KG1 (cell line): ENCODE measurements at places on chromosomes 11 and 22.

DNA sequence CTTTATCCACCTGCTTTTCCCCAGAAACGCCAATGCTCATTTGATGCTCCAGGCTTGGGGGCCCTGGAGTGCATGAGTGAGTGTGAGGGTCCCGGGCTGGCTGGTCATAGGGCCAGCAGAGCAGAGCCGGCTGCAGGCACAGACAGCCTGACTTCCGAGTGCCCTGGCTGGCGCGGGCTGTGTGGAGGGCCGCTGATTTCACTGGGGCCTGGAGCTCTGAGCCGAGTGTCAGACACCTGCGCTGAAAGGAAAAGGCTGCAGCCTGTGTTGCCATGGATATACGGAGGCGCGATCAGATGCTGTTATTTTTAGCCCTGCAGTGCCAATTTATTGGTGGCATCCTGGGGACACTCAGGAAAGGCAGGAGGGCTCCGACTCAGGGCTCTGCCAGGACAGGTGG lies 87.6 kb downstream of the ST3GAL4 start:
- no peak for DNase-seq

DNA sequence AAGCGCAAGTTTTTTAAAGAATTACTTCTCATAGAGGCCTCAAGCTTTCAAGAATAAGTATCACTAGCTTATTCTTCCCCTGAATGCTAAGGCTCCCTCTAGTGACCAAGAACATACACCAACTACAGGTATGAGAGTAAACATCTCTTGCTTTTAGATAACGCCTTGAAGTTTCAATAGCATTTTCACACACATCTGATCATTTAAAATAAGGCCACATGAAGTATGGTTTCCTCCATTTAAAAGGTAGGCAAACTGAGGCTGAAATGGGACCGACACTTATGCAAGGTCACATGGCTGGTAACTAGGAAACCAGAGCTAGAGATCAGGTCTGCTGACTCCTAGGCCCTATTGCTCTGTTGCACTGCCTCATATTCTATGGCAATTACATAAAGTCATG lies 66.5 kb downstream of the CCDC34 start:
- no peak for DNase-seq

DNA sequence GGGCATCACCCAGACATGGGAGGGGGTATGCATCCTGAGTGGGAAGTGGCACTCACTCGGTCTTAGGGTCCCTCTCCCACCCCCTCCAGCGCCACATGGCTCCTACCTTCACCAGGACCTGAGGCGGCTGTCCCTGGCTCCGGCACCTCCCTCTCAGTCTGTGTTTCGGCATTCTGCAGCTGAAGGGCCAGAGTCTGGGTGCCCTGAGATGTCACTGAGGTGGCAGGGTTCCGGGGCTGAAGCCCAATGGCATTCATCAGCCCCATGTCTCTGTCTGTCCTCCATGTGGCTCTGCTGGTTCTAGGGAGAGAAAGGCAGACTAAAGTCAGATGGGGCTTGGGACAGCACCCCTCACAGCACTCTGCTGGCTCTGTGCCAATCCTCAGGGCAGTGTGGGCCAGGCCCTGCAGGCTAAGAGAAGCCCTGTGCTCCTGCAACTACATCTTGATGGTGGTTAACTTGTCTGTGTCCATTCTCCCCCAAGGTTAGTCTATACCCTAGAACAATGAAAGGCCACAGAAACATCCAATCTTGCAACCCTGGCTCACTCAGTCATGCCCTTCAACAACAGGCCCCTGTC lies 16.9 kb upstream of the CHRM4 start:
- DNase-seq = no peak

DNA sequence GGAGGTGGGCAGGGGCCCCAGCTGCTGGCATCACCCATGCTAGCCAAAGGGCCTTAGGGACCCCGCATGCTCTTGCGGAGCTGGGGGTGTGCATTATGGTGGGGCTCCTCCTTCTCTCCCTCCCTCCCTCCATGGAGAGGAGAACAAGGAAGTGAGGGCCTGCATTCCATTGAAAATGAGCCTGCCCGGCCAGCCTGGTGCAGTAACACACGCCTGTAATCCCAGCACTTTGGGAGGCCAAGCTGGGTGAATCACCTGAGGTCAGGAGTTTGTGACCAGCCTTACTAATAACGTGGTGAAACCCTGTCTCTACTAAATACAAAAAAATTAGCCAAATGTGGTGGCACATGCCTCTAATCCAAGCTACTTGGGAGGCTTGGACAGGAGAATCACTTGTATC lies 22.4 kb downstream of the SNAP29 start:
- DNase-seq = no peak

GRCh38 chr11:2515401-2516275 lies 70.8 kb downstream of the KCNQ1 start:
- DNase-seq = no peak
